ENCODE measurements at places on chromosomes 3 and 15.

DNA sequence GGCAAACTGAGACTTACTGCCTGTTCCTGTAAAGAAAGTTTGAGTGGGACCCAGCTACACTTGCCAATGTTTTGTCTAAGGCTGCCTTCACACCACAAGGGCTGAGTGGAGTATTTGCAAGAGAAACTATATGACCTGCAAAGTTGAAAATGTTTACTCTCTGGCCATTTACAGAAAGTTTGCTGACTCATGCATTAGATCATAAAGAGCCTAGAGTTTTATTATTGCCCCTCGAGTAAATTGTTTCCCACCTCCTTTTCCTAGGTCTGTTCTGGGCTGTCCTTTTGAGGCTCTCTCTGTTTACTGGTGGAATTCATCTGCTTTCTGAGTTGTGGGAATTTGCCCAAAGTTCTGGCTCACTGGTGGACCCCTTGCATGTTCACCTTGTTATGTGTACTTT, 6.7 kb upstream of the PROK2 start:
- no peak for DNase-seq

DNA sequence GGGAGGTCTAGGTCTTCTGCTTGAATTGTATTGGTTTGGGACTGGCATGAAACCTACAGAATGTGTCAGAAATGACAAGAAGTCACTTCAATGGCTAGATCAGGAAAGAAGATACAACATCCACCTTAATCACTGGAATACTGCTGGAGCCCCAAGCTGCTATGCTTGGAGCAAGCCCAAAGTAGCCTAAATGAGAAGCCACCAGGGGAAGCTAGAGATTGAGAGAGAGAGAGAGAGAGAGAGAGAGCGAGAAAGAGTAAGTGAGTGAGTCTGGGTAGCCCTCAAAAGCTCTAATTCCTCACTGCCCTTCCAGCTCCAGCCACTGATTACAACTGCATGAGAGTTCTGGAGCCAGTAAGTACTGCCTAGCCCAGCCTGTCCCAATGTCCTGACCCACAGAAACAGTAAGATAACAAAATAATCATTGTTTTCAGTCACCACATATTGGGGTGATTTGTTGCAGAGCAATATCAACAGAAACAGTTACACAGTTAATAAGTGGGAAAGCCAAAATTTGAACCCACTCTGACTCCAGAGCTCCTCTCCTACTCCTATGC, 529.2 kb upstream of the GOLIM4 start:
- DNase-seq: peak; percentile 13

DNA sequence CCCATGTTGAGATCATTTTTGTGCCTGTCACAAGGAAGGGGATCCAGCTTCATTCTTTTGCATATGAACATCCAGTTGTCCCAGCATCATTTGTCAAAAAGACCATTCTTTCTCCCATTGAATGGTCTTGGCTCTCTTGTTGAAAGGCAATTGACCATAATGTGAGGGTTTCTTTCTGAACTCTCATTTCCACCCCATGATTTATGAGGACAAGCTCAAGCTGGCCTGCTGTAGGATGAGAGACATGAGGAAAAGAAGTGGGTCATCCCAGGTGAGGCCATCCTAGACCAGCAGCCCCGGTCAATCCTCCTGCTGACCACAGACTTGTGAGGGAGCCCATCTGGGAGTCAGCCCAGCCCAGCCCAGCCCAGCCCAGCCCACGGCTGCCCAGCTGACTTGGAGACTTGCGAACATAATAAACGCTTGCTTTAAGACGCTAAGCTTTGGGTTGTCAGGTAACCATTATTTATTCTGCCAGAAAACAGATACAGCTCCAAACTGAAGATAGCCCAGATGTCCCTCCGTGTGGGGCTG, 69.0 kb downstream of the LINGO1 start:
- DNase-seq: no peak

DNA sequence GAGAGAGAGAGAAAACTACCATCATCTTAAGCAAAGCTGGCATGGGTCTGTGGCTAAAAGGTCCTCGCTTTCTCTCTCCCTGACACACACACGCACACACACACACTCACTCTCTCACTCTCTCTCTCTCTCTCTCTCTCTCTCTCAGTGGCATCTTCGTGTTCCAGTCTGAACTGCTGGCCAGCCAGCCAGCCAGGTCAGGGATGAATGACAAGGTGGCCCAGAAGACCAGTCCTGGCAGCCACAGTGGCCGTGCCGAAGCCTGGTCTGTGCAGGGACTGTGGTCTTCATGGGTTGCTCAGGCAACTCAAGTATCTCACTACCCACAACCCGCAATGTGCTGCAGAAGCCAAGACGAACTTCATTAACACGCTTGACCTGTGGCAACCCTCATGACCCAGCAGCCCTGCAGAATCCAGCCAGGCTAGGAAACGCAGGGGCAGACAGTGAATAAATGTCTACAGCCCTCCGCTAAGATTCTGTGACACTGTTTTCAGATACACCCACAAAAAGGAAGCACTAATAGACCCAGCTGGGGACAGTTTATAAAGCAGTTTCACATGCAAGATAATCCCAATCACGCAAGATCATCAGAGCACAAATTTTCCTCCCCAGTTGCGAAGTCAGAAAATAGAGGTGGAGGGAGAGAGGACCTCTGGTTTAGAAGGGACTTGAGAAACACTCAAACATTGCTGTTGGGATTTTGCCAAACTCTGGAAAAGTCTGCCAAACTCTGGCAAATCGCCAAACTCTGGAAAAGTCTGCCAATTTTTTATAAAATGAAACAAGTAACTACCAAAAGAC, 66.4 kb downstream of the XXYLT1 start:
- no peak for DNase-seq
